Activated CD4-positive, alpha-beta T cell treated with anti-CD3 and anti-CD28 coated beads, Interleukin-2, amount 10 ng/mL, durations not matched to agents 24 days and 14 days (primary cell): ENCODE measurements at places on chromosomes 7 and 10. TPM values are rescaled to one million over a fixed set of nuclear protein-coding genes. Genes with fewer than 3 reads are reported as not detected.

The DYNC1I1 gene
- total RNA-seq = not detected in 2 replicates

DNA sequence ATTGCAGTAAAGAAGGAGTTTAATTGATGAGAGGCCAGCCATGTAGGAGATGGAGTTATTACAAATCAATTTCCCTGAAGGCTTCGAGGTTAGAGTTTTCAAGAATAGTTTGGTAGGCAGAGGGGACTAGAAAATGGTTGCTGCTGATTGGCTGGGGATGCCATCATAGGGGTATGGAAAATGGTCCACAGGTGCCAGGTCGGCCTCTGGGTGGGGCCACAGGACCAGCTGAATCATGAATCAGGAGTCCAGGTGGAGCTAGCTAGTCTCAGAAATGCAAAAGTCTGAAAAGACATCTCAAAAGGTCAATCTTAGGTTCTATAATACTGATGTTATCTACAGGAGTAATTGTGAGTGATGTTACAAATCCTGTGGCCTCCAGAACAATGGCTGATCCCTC, 714.0 kb upstream of the GHITM start:
- DNase-seq = no peak

- peak; percentile 73 for DNase-seq
These were observed 61.7 kb downstream of the PALD1 start for GRCh38 chr10:70540089-70540788.

DNA sequence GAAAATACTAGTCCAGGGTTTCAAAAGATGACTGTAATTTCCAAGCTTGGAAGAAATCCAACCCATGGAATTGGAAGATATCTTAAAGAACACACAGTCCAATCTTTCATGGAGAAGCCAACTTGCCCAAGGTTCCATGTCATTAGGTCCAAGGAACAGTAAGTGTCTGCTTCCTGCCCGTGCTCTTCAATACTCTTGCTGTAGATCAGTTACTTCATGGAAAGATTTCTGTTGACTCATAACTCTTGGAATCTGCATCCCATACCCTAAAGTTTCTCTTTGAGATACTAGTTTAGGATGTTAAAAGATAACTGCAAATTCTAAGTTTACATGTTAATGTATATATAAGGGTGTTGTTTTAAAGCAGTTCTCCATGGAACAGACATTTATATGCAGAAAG, 127.9 kb upstream of the SLC13A1 start:
- no peak for DNase-seq

GRCh38 chr10:91559750-91560149, 73.1 kb downstream of the PPP1R3C start:
- no peak for DNase-seq

- DNase-seq = peak; percentile 78
These were observed 20.8 kb upstream of the HYAL4 start for GRCh38 chr7:123823898-123824753.
